Right renal pelvis (tissue), 4 donors: ENCODE measurements at places on chromosomes 4 and X.

DNA sequence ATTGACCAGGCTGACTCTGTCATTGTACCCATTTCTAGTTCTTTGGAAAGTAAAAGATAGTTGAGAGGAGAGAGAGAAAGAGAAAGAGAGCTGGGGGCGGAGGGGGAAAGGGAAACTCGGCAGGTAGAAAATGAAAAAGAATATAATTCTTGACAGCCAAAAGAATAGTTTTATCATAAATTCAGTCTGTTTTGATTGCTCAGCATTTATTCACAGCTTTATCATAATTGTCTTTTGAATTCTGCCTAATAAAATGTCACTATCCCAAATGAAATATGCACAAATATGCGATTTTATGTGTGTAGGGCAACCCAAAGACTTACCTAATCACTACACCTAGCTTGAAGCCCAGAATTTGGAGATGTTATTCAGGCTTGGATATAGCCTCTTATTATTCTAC is 1024.0 kb upstream of the PABPC4L start:
- no peak for DNase-seq

DNA sequence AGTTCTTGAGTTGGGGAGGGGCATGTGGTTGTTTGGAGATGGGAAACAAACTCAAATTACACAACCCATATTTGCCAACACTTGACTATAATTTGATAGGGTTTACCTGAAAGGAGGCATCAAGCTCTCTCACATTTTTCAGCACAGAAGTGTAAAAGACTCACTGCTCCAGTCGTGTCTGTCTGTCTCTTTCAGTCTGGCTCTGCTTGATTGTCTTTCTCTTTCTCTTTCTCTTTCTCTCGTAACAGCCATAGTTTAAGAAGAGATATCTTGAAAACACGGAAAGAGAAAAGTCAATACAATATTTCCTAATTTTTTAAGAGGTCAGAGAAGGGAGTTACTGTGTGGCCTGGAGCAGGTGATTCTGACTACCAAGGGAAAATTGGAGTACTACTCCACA is 413.6 kb upstream of the CXorf51A start:
- DNase-seq: no peak

- DNase-seq: no peak
These were observed 1385.9 kb downstream of the FAM133A start for GRCh38 chrX:95059909-95060308.

DNA sequence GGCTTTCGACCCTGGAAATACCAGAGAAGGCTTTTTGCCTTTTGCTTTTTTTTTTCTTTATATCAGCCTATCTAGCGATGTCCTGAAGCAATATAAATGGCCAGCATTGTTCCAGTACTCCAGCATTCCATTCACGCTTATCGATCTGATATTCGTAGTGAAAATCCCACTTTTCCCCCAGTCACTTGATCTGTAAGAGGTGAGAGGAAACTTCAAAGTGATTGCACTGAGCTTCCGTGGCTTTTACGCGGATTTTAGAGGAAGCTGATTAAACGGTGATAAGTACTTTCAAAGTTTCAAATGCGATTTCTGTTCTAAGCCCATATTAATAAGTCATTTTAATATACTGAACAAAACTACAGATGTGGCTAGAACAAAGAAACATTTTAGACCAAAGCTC is 725.5 kb downstream of the TRIML1 start:
- DNase-seq: no peak

DNA sequence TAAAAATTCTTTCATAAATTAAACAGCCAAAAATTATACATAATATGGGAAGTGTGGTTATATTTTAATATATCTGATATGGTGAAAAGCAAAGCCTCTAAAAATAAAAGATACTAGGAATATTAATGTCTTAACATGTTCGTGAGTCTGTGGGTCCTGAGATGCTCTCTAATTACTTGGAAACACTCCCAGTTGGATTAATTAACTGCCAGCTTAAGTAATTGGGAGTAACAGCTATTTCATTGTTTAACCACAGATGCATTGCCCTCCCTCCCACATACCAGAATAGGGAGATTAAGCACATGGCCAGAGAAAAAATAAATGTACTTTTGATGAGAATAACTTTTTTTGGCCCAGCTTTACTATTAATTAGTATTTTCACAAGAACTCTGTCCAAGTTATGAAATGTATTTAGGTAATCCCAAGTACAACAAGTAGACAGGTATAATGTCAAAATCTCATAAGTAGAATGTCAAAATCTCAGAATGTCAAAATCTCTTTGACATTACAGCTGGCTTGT is 79.7 kb downstream of the BTC start:
- no peak for DNase-seq

DNA sequence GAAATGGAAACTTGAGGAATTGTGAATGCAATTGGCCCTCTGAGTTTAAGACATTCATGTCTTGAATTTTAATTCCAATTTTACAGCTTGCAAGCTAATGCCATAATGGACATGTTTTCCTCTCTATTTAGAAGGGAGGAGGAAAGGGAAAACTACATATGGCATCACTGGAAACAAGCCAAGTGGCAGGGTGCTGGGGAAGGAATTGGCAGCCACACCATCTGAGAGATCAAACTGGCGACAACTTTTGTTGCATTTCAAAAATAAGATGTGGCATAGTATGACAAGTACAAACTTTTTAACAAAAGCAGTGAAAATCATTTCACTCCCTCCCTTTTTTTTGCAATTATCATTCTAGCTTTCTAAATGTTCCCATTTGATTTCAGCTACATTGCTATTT is 615.6 kb downstream of the CENPC start:
- no peak for DNase-seq

DNA sequence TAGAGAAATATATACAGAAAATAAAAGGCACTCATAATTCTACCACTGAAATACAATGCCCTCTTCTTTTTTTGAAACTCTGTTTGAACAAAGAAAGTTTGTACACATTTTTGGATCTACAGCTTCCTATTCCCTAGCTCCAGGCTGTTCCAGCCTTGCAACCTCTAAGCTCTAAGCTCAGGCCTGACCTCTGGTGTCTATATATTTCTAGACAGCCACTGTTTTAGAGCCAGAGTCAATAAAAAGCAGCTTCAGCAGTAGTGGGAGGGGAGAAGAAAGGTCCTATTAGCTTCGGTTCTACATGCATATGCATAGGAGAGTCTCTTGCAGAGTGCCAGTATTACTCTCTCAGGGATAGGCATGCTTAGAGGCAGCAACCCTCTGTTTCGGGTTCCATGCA is 39.7 kb downstream of the CLDN2 start:
- DNase-seq: no peak

GRCh38 chr4:3388471-3389232 is 53.1 kb upstream of the HGFAC start:
- DNase-seq: peak; percentile 70

DNA sequence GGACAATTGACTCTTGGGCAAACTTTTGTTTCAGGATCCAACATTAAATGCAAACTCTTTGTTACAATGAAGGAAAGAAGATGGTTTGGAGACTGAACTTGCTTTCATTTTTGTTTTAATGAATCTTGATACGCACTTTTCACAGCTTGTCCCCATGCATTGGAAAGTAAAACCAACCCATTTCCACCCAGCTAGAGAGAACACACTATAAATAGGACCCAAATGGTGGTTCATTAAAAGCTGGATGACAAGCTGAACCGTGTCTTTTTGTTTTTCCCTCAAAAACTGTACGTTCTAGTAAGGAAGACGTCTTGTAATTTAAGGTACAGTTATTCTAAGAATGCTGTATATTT is 95.3 kb upstream of the EGFL6 start:
- DNase-seq: no peak

DNA sequence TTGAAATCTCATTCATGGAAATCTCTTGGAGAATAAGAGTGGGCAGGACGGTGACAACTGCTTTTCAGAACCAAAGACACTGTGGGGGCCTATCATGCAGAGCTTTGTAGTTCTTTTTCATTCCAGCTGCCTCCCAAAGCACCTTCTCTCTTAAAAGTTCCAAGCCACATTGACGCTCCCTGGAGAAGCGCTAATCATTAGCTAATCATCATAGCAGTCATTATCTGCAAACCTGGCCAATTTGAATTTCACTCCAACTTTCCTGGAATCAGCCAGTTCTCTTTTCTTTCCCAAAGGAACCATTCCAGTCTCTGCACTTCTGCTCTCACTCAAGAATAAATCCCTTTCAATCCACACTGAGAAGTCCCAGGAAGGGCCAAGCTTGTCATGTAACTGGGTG is 1144.1 kb upstream of the IGFBP7 start:
- no peak for DNase-seq

DNA sequence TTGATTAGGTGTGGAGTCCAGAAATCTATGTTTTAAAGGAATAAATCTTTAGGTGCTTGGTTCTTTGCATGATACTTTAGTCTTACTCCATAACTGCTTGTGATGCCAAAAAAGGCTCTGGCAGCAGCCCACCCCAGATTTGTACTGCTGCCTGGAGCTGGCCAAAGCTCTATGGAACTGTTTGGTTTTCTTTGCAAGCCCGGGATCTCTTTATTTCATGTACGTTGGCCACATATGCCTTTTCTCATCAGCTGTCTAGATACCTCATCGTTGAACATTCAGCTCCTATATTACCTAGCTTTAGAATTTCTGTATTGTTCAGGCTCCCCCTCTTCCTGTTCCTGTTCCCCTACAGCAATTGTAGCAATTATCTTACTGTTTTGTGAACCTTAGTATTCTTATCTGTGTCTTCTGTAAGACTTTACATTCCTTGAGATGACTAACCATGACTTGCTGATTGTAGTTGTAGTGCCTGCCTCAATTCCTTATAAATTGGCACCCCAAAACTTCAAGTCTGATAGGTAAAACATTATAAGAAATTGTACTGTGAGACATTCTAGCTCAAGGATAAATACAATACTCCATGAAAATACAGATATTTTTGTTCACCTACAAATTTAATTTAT is 199.4 kb upstream of the GPRIN3 start:
- DNase-seq: no peak

- DNase-seq: no peak
These were observed 108.1 kb downstream of the ATG4A start for GRCh38 chrX:108199691-108200090.

- no peak for DNase-seq
These were observed 30.4 kb upstream of the NMU start for GRCh38 chr4:55666535-55666934.

DNA sequence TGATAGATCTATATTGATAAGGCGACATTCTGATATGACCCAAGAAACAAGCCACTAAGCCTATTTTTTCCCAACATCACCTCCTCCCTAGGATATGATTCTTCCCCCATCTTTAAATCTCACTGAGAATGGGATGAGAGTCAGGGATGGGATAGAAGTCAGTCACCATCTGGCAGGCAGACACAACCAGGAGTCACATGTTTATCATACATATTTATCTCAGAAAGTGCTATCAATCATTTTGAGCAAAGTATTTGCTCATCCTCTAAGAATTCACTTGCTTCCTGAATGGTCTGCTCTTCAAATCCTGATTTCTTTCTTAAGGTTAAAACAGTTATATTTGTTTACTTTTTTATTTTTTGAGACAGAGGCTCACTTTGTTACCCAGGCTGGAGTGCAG is 20.3 kb downstream of the DNAAF6 start:
- no peak for DNase-seq

DNA sequence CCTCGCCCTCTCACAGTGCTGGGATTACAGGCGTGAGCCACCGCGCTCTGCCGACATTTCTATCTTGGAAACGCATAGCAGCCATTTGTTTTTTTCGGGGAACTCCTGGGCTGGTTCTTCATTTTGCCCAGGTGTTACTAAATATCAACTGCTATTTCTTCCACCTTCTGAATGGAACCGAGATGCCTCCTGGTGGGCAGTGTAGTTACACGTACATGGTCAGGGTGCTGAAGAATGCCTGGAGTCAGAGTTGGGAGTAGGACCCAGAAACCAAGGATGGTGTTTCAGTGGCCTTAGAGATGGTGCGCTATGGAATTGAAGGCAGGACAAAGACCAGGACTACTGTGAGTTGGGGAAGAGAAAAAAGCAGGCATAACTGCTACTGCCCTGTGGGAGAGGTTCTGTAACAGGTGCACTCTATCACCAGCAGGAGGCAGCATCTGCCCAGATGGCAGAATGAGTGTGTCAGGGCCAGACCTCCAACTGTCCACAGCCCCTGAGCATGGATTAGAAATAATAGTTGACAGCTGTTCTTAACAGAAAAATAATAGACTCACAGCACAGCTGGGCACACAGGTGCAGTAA is 81.7 kb downstream of the ZC4H2 start:
- no peak for DNase-seq

DNA sequence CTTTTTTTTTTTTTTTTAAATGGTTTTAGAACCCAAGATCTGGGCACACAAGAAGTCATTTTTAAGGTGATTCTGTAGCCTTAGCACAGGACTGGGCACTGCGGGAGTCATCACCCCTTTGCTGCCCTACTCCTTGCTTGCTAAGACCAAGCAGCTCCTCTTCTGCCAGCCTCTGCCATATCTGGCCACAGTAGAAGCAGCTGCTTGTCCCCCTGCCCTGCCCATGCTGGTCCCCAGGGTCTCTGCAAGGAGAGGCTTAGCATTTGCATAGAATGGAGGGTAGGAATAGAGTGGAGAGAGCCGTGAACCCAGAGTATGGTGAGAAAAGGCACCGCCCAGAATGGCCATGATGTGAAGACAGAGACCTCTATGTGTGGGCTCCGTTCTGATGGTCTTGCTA is 109.3 kb downstream of the ADRA2C start:
- no peak for DNase-seq

GRCh38 chr4:24999392-25000089 is 31.2 kb downstream of the LGI2 start:
- no peak for DNase-seq

- no peak for DNase-seq
These were observed 2.0 kb downstream of the BCOR start for GRCh38 chrX:40095583-40096394.

GRCh38 chr4:117385526-117385925 is 300.1 kb upstream of the TRAM1L1 start:
- DNase-seq: no peak

- no peak for DNase-seq
These were observed 17.2 kb downstream of the MID2 start for GRCh38 chrX:107842715-107843400.

DNA sequence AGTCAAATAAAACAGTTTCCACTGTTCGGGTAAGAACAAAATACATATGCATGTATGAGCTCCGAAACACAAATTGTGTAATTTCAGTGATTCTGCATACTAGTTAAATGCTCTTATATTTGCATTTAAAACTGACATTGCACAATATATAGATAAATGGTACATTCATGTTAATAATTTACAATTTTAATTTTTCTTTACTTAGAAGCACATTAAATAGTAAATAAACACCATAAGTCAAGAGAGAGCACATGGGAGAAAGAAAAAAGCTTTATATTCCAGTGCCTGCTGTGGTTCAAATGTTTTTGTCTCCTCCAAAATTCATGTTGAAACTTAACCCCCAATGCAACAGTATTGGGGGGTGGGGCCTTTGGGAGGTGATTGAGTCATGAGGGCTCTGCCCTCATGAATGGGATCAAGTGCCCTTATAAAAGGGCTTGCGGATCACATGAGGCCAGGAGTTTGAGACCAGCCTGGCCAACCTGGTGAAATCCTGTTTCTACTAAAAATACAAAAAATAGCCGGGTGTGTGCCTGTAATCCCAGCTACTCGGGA is 322.9 kb downstream of the BCOR start:
- no peak for DNase-seq

- DNase-seq: no peak
These were observed 65.9 kb downstream of the EFNB1 start for GRCh38 chrX:68894513-68895340.
